ENCODE measurements at places on chromosomes 7 and 10. TPM values are rescaled to one million over a fixed set of nuclear protein-coding genes. Genes with fewer than 3 reads are reported as not detected.
A peak's percentile ranks its signal among the peaks of the same experiment; 100 is the strongest.

GRCh38 chr7:117385363-117386109, 41.8 kb downstream of the ASZ1 start:
- DNase-seq: no peak

The KIAA1549 gene
- total RNA-seq: 3.0 TPM

GRCh38 chr10:16259726-16260125, 177.1 kb upstream of the PTER start:
- DNase-seq: no peak

DNA sequence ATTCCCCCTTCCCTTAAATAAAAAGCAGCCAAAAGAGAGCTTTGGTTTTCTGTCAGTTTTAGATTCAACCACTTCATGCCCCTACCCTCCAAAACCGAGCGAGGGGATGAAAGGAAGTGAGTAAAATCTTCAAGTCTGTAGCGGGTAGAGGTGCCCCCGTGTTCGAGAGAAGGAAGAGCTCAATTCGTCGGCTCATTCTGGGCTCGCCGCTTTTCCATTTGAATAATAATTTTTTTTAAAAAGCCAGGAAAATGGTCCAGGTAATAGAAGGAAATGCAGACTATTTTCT, 436.2 kb upstream of the GALNT17 start:
- DNase-seq: no peak

- no peak for DNase-seq
Observed at GRCh38 chr7:31828520-31828919, 141.5 kb downstream of the PPP1R17 start.

The BMPER gene
- 13.3 TPM for total RNA-seq

DNA sequence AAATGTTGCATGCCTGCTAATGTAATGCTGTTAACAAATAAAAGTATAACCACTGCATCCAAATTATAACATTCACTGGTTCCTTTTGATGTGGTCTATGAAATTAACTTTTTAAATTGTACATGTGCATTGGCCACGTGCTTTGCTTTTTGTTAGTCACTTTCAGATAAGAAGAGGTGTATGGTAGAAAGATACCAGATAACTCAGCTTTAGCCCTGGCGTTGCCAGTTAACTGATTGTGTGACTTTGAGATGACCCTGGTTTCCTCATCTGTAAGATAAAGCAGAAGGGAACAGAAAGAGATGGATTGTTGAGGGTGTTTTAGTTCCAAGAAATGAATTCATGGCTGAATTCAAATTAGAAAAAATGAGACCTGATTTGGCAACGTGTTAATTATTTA, 1.9 kb upstream of the TRDMT1 start:
- no peak for DNase-seq

- no peak for DNase-seq
Observed at GRCh38 chr7:128030263-128030653, 979 bp downstream of the LRRC4 start.

The GARIN1A gene
- total RNA-seq: 0.30 TPM

The CYP2W1 gene
- 17.4 TPM for total RNA-seq

- no peak for DNase-seq
Observed at GRCh38 chr10:74977913-74978847, 133.3 kb upstream of the SAMD8 start.

- no peak for DNase-seq
Observed at GRCh38 chr7:2698581-2699288, 10.7 kb downstream of the AMZ1 start.

GRCh38 chr10:124128811-124129145, 35.4 kb upstream of the CHST15 start:
- DNase-seq: no peak

- peak; percentile 36 for DNase-seq
Observed at GRCh38 chr10:94274142-94274787, 88.5 kb downstream of the NOC3L start.

DNA sequence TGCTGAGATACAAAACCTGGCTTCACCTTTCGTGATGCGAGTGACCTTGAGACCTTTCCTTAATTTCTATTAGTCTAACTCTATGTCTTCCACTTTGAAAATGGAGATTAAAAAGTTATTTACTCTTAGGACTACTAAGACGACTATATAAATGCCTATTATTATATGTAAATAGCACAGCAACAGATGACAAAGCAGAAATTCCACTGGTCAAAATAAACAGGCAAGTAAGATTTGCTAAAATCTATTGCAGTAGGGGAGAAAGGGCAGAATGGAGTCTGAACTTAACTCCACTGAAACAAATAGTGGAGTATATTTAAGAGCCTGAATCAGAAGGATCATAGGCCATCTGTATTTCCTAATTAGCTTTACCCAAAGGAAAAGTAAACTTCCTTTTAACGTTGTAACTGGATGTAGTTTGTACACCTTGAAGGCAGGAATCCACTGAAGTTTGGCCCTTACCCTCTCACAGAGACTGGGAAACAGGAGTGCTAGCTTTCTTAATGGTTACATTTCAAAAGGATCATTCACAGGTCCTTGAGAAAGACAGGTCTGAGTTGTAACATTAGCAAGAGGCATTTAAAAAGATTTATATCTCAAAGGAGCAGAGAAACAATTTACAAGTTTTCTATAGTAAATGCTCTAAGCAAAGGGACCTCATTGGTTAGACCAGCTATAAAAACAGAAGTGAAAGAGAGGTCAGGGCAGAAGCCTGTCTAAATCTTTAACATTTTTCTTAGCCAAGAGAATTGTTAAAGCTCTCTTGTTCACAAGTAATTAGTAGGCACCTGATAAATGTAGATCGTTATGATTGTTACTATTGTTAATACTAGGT, 332.5 kb downstream of the ZWINT start:
- DNase-seq: no peak

DNA sequence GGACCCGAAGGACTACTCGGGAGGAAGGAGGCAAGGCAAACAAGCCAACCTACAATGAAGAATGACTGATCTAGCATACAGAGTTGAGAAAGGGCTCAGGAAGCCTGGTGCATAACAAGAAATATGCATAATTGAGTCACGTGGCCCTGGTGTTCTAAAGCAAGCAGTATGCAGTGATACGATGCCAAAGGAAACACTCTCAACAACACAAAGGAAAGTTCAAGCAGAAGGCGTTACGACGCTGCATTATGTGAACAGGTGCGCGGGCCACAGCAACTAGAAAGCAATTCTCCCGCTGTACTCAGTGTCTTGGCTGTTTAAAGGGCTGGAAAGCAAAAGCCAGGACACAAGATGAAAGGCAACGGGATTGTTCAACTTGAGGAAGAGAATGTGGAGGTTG, 100.8 kb downstream of the PRTFDC1 start:
- no peak for DNase-seq

GRCh38 chr10:119524720-119525070, 17.8 kb downstream of the RGS10 start:
- no peak for DNase-seq

DNA sequence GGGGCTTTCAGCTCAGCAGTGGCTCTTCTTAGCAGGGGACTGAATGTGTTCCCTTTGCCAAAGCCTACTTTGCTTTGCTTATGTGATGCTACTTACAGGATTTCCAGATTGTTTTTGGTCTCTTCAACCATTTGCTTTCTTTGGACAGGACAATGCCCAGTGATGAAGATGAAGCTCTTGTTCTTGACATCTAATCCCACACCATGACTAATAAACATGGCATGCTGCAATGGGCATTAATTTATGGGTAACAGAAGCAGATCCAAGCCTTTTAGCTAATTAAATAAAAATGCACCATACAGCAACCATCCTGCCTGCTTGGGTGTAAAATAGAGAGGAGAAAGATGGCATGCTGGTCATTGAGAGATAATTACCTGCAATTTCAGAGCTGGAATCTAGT, 175.5 kb upstream of the ITGB1 start:
- DNase-seq: no peak

The TDRD1 gene
- total RNA-seq: 0.20 TPM

- no peak for DNase-seq
Observed at GRCh38 chr10:51340845-51341610, 266.7 kb downstream of the PRKG1 start.

DNA sequence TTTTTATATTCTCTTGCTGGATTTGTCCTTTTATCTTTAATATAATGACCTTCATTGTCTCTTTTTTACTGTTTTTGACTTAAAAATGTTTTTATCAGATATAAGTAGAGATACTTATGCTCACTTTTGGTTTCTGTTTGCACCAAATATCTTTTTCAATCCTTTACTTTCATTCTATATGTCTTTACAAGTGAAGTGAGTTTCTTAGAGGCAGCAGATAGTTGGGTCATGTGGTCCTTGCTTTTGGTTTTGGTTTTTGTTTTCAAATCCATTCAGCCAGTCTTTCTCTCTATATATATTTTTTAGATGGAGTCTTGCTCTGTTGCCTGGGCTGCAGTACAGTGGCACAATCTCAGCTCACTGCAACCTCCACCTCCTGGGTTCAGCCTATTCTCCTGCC, 932.4 kb upstream of the LRRTM3 start:
- no peak for DNase-seq

The TUBB8 gene
- not detected for total RNA-seq

The RSPH10B gene
- total RNA-seq: 0.20 TPM

DNA sequence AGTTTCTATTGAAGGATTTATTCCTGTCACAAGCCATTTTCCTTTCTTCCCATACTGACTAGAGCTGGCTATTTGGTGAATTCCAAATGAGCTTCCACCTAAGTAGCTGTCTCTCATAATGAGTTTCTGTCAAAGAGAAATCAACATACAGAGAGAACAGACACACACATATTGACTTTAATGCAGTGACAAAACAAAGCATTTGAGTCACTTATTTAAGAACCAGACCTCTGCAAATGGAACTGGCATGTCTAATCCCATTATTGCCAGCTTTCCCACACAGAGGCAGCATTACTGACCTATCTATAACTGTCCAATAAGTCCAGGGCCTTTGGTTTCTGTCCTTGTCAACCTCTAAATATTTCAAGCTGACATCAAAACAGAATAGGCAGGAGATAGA, 179.3 kb upstream of the CSTF2T start:
- peak; percentile 44 for DNase-seq

DNA sequence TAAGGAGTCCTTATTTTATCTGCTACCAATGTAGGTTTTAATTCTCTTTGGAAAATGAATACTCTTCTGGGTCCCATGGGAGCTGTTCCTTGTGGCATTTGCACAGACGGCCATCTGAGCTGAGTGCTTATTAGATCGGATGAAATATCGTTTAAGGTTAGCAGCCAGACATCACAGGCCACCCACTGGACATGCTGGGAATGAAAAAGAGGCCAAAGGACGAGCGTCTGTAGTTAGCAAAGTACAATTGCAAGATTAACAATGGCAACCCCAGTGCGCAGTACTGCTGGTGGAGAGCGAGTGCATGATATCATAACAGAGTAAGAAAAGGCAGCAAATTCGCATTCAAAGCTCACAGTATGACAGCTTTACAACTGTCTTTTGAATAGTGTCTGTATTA, 28.3 kb upstream of the CREB5 start:
- DNase-seq: no peak

DNA sequence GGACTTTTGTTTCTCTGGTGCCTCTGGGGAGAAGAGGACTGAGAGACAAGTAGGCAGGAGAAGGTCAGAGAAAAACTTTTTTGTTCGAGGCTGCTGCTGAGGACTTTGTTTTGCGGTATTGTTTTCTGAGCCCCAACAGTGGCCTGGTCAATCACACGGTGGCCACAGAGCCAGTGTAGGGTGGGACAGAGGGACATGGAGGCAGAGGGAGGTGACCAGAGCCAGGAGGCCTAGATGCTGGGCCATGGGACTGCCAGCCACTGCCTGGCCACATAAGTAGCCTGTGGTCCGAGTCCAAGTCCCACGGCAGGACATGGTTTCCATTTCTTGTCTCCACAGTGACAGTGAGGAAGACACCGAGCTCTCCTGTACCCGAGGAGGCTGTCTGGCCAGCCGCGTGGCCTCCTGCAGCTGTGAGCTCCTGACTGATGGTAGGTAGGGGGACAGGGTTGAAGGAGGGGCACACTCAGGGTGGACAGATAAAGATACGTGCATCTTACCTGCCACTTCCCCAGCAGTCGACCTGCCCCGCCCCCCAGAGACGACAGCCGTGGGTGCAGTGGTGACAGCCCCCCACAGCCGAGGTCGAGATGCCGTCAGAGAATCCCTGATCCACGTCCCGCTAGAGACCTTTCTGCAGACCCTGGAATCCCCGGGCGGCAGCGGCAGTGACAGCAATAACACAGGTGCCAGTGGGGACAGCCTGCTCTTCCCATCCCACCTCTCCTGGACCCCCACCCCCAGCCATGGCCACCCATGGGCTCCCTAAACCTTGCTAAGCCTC, 27.5 kb downstream of the SH2B2 start:
- no peak for DNase-seq

The PLXDC2 gene
- total RNA-seq: 63.2 TPM

GRCh38 chr10:11170993-11171851, 153.6 kb downstream of the CELF2 start:
- DNase-seq: no peak

DNA sequence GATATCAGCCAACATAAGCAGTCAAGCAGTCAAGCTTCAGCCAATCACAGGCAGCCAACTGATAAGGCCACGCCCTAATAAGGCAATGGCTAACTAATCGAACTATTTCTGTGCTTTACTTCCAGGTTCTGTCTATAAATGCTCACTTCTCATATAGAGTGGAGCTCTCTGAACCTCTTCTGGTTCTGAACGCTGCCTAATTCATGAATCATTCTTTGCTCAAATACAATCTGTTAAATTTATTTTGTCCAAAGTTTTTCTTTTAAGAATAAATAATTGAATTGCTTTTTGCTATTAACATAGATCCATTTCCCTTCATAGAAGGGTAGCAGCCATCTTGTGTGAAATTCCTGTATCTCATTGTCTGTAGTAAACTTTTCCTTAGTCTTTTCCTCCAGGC, 97.9 kb upstream of the TMEM72 start:
- no peak for DNase-seq
